ENCODE measurements at places on chromosomes 5 and 9. TPM values are rescaled to one million over a fixed set of nuclear protein-coding genes. Genes with fewer than 3 reads are reported as not detected.

GRCh38 chr9:82397534-82397933 is 409.0 kb downstream of the SPATA31D1 start:
- H3K27me3 ChIP-seq = no peaks in the 10 kb centered on the region
- no peak overlapping the region for H3K4me3 ChIP-seq
- H3K27ac ChIP-seq = no peak overlapping the region
- no peaks in the 10 kb centered on the region for H3K36me3 ChIP-seq

- H3K4me3 ChIP-seq = no peak overlapping the region
- H3K27ac ChIP-seq = no peak overlapping the region
- H3K36me3 ChIP-seq = peaks cover 87% of the 10 kb centered on the region
- no peaks in the 10 kb centered on the region for H3K27me3 ChIP-seq
Observed at GRCh38 chr9:134741846-134742245, 100.2 kb downstream of the COL5A1 start.

GRCh38 chr5:72074251-72074650 is 33.0 kb upstream of the MAP1B start:
- H3K36me3 ChIP-seq = no peaks in the 10 kb centered on the region
- DNase-seq = no peak
- no peak overlapping the region for H3K4me3 ChIP-seq
- H3K27me3 ChIP-seq = peaks cover 3% of the 10 kb centered on the region
- H3K27ac ChIP-seq = no peak overlapping the region

- H3K27me3 ChIP-seq = no peaks in the 10 kb centered on the region
- H3K4me1 ChIP-seq = peaks cover 6% of the 10 kb centered on the region
- H3K36me3 ChIP-seq = no peaks in the 10 kb centered on the region
- peak; percentile 39 for DNase-seq
- H3K4me3 ChIP-seq = no peak overlapping the region
Observed at GRCh38 chr5:111779922-111780292, 22.9 kb upstream of the NREP start.

DNA sequence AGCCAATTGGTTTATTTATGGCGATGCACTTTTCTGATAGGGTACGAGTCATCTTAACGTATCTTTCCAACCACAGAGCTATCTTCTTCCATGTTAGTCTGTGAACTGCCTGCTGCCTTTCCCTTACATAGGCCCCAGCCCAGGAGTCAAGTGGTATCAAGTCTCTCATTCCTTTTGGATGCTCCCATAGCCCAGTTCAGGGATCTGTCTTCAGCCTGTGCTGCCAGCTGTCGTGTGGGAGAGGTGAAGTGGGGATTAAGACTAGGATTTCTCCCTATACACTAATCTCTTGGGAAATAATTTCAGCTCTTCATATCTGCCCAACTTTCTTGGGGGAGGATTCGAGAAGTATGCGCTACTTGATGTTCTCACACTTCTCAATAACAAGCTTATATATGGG is 475.7 kb downstream of the EBF1 start:
- DNase-seq = no peak
- no peaks in the 10 kb centered on the region for H3K27me3 ChIP-seq
- H3K4me1 ChIP-seq = no peaks in the 10 kb centered on the region
- H3K4me3 ChIP-seq = no peak overlapping the region
- H3K36me3 ChIP-seq = no peaks in the 10 kb centered on the region

- DNase-seq = no peak
- no peak overlapping the region for H3K4me3 ChIP-seq
- no peaks in the 10 kb centered on the region for H3K27me3 ChIP-seq
- no peaks in the 10 kb centered on the region for H3K36me3 ChIP-seq
- no peak overlapping the region for H3K27ac ChIP-seq
Observed at GRCh38 chr5:59698207-59699178, 195.0 kb downstream of the PDE4D start.

DNA sequence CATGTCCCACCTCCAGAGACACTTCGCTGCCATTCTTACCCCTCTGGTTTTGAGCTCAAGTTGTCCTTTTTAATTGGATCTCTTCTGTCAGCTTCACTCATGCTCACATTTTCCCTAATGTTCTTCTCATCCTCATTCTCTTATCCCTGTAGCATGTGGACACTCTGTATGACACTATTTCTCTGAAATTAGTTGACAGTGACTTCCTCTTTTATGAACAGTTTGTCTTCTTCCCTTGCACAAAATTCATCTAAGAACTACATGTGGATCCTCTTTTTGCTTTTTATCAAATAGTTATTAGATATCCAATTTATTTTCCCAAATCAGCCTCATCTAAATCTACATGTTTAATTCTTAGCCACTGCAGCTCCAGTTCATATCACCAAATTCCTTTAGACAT is 676.2 kb downstream of the MAT2B start:
- H3K4me1 ChIP-seq = 0 out of 2 replicates have a peak, but pooled peaks cover 3% of the 10 kb centered on the region
- H3K27ac ChIP-seq = no peak overlapping the region
- no peaks in the 10 kb centered on the region for H3K27me3 ChIP-seq
- H3K4me3 ChIP-seq = no peak overlapping the region
- no peaks in the 10 kb centered on the region for H3K36me3 ChIP-seq
- DNase-seq = no peak

DNA sequence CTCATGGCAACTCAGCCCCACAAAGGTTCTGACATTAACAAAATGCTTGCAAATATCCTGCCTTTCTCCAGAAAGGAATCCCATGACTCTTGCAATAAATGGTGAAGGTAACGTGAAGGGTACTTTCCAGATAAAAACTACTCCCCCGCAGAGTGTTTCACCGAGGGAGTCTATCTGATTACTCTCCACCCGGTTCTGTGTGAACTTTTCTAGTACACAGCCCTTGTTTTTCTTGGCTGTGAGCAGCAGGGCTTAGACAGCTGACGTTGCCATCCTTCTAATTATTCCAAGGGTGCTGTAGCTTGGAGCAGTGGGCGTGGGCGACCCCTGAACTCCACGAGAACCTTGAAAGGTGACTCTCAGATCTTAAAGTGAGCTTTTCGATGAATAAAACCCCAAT is 276.0 kb upstream of the IRX4 start:
- DNase-seq = no peak
- H3K4me1 ChIP-seq = no peaks in the 10 kb centered on the region
- H3K27ac ChIP-seq = no peak overlapping the region
- no peaks in the 10 kb centered on the region for H3K36me3 ChIP-seq
- H3K27me3 ChIP-seq = no peaks in the 10 kb centered on the region

- no peak overlapping the region for H3K4me3 ChIP-seq
- H3K36me3 ChIP-seq = no peaks in the 10 kb centered on the region
- peaks cover 2% of the 10 kb centered on the region for H3K4me1 ChIP-seq
- DNase-seq = no peak
Observed at GRCh38 chr9:130026583-130027340, 16.2 kb downstream of the FNBP1 start.

DNA sequence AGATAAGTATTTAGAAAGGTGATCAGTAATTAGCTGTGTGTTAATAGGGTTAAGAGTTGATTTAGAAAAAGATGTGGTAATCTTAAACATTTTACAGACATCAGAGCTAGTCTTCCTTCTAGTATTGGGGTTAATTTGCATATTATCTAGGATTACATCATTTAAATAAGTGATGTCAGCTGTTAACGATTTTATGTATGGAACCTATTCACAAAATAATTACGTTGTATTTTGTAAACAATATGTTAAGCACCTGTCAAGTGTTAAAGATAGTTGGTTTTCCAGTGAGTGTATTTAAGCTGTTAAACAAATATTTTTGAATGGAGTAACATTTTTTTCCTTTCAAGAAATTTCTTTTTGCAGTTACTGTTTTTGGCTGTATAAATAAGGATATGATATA is 2.2 kb downstream of the DCP2 start:
- no peak for DNase-seq
- H3K4me1 ChIP-seq = peaks cover 2% of the 10 kb centered on the region
- H3K36me3 ChIP-seq = no peaks in the 10 kb centered on the region
- no peak overlapping the region for H3K27ac ChIP-seq
- H3K4me3 ChIP-seq = no peak overlapping the region

Gene NR2F1
- total RNA-seq = 19.0 TPM

Gene AGXT2
- total RNA-seq = not detected

Gene IL4
- total RNA-seq = not detected

Gene TNC
- 170 TPM for total RNA-seq

Gene GNG10
- 48.8 TPM for total RNA-seq

Gene CXXC5
- 24.9 TPM for total RNA-seq

Gene HTR4
- total RNA-seq = not detected
